T-cell (primary cell): ENCODE measurements at places on chromosomes 7 and 10.

- DNase-seq, result no peak
Measured at GRCh38 chr10:127887541-127888415, 5.0 kb downstream of the CLRN3 start.

GRCh38 chr10:9654261-9654660, 1363.4 kb upstream of the CELF2 start:
- DNase-seq, result no peak

GRCh38 chr10:36492590-36493515, 632.5 kb upstream of the ANKRD30A start:
- DNase-seq, result no peak

- DNase-seq, result no peak
Measured at GRCh38 chr7:85125651-85126131, 61.2 kb downstream of the SEMA3D start.

GRCh38 chr10:111472445-111472844, 395.6 kb downstream of the ADRA2A start:
- DNase-seq, result no peak

DNA sequence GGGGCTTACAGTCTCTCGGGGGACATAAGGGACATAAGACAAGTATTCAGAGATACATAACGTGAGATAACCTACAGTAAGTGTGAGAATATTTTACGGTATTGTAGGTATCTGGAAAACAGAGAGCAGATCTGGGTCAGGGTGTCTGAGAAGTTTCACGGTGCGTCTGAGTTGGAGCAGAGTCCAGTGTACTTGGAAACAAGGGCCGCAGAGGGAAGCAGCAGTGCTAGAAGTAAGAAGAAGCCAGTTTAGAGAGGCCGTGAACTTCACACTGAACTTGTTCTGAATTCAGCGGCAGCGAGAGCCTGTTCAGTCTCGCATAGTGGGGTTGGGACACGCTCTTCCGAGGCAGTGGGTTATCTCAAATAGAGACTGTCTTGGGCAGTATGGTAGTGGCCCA, 85.5 kb downstream of the TAF3 start:
- no peak for DNase-seq

DNA sequence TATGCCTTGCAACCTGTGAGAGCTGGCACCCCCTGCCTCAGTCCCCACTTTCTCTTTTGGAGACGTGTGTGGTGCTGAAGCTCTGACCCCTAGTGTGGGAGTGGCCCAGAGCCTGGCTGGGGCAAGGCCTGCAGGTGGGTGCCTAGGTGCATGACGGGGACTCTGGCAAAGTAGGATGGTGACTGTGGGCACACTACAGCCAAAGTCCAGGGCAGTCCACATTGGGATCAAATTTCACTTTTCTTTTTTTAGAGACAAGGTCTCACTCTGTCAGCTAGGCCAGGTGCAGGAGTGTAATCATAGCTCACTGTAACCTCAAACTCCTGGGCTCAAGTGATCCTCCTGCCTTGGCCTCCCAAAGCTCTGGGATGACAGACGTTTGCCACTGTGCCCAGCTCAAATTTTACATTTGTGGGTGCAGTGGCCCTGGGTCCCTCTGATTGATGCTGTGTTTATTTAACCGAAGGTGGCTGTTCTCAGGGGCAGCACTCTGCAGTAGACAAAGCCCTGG, 52.3 kb downstream of the NEURL1 start:
- DNase-seq, result no peak

DNA sequence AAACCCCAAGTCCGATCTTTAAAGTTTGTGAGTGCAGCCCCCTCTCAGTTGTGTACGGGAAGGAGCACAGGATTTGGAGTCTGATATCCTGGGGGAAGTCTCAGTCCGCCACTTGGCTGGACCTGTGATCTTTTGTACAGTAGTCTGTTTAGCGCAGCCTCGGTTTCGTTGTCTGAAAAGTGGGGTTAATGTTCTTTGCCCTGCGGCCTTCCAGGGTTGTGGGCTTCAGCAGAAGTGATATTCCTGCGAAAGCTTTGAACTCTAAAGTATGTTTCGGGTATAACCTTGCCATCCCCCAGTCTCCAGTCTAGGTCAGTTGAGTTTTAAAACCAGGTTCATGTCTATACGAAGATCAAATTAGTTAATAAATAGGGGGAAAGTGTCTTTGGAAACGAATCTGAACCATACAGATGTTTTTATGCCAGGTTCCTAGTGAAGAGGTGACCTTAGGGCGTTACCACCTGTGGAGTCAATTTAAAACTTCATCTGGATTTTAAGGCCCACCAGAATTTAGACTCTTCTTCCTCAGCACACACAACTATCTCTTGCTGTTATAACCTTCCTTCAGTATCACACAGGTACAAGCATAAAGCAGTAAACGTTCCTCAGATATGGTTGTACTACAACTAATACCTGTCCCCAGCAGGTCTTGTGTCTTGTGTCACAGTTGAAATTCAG, 904 bp downstream of the R3HCC1L start:
- no peak for DNase-seq

- DNase-seq, result no peak
Measured at GRCh38 chr7:29123626-29124190, 22.6 kb downstream of the CPVL start.
